ENCODE measurements at places on chromosomes 5 and 9.

DNA sequence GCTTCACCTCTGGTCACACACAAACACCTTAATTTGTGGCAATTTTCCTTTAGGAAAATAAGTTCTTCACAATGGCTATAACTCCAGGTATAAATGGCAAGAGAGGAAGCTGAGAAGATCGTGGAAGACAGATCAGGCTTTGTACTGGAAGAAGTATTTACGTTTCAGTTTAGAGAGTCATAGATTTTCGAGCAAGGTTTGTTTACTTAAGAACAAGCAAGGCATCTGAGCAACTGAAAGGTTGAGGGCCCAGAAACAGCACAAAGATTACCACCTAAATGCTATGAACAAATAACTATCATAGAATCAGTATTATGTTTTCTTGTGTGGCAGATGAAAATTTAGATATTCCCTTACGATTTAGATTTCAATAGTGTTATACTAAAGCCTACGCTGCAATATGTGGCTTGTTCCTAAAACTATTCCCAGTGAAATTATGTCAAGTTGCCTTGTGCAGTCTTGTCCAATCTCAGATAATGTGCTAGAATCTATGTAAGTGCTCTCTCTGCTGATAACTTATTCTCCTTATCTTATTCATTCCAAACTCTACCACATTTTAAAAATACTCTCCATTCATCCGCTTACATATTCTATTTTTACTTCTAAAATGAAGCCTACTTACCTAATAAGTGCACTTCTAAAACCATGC, 6.7 kb downstream of the SLCO4C1 start:
- no peak for DNase-seq

DNA sequence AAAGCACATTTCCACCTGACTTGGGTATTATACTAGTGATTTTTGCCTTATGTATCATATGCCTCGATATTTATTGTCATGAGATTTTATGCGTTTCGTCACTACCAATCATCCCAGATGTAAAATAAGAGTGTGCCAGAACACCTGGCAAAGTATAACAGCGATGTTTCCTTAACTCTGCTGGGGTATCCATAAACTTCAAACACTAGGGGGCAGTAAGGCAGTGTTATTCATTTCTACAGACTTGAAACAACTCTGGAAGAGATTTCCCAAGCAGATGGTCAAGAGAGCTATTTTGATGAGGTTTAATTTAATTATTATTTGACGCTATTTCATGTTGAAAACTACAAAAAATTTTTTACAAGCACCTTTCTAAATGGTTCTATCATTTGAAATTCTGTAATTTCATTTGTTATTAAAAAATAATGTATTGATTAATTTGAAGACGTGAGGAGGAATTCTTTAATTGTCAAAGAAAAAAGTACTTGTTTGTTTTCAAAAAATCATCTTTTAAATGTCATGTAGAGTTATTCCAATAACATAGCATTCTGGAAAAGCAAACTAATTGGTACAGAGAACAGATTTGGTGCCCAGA, 388.5 kb upstream of the CTNND2 start:
- DNase-seq: no peak

DNA sequence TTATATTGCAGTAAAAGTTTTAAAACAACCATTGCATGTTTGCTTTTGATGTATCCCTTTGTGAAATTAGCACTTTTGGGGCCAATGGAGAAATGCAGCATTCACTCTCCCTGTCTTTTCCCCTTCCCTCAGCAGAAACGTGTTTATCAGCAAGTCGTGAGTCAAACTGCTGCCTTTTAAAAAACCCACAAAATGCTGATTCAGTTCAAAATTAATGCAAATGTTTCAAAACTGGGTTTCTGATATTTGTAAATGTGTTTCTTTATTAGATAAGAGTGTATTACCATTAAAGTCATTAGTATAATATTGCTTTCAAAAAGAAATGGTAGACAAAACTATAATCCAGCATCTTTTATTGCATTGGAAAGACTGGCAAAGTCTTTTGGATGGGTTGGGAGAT, 47.3 kb downstream of the RAD23B start:
- no peak for DNase-seq

DNA sequence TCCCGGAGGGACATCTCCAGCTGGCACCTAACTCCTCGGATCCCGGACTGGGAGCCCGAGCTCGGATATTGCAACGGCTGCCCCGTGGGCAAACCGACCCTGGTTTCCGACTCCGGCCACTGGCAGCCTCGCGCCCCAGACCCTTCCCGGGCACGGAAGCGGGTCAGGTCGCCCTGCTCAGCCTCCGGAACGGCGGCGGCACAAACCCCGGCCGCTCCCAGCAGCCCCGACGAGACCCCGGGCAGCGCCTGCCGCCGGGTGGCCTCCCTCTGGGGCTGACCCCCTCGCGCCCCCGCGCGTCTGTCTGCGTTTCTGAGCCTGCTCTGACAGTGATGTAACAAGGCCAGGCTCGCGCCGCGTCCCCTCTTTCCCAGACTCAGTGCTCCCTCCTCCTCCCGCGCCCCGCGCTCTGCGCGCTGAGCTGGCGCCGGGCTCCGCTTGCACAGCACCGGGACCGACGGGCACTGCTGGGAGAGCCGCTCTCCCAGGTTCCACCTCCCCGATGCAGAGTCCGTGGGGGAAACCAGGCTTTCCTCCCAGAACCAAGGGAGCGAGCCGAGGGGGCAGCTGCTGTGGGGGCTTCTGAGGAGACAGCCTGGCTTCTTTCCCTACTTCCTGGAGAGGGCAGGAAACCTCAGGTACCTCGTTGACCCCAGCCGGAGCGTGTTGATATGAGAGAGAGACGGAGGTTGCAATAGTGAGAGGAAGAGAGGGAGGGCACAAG, at the start of gene TMEM215:
Gene TMEM215, plus strand, starts transcription at position 373 of the 724 bp plus-strand sequence. CDS start 644 bp downstream, outside the sequence.
- no peak for DNase-seq

DNA sequence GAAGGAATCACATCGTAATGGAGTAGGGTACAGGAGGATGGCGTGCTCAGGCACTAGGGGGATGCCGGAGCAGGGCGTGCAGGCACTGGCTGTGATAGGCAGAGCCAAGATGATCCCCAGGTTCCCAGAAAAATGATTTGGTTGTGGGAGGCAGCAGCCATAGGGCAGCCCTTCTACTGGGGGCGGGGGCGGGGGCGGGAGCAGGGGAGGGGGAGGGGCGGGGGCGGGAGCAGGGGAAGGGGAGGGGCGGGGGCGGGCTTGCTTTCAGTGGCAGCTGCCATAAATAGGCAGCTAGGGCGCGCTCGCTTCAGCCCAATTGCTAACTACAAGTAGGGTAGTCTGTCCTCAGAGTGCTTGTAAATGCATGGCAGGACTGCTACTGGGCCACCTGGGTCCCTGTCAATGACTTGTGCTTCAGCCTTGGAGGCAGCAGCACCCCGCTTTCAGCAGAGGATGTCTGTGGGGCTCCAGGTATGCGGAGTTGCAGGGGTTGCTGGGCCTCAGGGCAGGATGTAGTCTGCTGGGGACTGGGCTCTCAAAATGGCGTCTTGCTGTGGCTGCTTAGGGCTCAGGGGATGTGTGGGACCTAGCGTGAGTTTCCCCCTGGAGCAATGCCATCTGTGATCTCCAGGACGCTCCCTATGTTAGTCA, 354.3 kb downstream of the RAB3C start:
- no peak for DNase-seq

GRCh38 chr5:10192309-10192708, 57.4 kb downstream of the ATPSCKMT start:
- no peak for DNase-seq

DNA sequence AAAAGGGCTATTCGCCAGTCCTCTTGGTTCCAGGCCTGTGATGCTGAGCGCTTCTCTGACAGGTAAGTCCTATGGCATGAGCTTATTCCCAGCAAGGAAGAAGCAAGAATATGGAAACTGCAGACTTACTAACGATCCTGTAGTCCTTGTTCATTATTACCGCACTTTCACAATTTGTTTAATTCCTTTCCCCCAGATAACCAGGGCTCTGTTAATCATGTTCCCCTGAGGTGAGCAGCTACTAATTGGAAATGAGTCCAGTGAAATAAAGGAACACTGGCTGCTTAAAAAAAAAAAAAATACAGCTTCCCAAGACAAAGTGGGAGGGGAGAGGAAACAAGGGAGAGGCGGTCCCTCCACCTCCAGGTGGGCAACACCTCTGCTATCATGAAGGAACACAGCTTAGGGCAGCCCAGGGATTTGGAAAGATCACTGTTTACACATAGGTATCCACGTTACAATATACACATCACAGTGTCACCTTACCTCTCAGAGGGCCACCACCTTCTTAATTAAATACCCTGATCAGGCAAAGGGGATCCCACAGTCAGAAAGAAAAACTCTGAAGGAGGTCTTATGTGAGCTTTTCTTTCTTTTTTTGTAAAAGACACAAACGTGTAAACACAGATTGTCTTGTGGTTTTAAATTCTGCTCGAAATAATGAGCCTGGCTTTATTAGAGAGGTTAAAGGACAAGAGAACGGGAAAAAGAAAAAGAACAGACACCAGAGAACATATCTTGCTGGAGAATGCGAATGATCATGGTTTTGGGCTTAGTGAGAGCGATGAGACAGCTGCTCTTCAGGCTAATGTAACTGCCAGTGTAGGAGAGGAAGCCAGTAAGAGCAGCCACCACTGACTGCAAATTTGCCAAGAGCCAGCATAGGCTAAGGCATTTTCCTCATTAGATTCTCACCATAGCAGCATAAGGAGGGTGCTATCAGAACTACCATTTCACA, 258.6 kb downstream of the CRB2 start:
- DNase-seq: no peak

DNA sequence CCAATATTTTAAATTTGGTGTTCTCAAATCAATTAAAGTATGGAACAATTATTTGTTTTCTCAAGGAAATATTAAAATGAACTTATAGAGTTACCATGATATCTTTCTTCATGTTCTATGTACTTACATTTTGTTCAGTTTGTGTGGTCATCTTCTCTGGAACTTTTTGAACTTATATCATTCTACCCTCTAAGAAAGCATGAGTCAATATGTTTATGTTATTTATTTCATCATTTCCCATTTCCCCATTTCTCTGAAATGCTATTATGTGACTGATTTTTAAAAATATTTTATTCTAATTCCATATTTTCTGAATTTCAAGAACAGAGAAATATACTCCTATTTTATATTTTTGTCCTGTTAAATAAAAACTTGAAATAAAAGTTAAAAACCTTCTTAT, 123.5 kb upstream of the ACOT12 start:
- no peak for DNase-seq

- no peak for DNase-seq
Observed at GRCh38 chr5:78615697-78616096, 32.9 kb downstream of the LHFPL2 start.

DNA sequence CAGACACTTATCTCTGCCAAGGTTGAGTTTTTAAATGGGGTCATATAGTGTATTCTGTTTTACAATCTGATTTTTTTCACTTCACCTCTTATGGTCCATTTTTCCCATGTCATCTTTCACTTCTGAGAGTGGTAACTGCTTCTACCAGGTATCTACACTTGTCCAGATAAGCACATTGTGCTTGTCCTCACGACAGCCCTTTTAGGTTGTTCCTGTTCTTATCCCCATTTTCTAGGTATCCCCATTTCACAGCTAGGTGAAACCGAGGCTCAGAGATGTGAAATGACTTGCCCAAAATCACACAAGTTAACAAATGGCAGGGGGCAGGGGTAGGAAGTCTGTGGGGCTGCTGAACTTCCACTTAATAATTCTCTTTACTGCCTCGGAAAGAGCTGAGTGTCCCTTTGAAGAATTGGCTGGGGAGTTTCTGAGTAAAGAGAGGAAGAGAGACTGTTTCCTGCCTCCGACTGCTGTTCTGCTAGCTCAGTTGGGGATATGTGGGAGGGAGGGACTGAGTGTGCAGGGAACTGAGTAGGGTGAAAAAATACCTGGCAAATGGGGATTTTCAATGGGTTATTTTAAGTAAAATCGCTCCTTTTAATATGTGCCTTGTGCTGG, 255.4 kb downstream of the GRIA1 start:
- DNase-seq: no peak

DNA sequence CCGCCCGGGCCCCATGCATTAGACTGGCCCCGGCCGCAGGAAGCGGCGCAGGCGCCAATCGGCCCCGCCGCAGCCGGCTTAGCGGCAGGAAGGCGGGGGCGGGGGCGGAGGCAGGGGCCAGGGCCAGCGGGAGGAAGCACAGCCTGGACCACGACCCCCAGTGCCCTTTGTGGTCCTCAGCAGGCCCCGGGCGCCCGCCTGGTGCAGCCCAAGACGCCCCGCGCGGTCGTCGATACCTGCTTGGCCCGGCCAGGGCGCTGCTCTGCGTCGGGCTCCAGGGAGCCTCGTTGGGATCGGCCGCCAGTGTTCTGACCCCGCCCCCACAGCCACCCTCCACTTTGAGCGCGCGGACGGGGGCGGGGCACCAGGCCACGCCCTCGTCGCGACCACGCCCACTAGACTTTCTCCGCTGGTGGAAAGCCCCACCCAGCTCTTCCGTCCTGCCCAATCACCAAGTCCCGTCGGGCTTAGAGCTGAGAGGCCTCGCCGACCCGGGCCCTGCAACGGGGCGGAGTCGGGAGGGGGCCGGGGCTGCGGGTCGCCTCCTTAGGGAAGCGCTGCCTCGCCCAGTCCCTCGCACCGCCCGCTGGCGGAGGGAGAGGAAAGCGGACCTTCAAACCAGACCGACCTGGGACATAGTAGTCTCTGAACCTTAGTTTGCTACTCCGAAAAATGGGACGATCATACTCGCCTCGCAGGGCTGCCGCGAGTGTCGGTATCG, at the start of gene PDLIM7:
Gene PDLIM7, minus strand, starts transcription at position 313 of the 721 bp plus-strand sequence. CDS start 1,092 bp downstream, outside the sequence.
- peak; percentile 93 for DNase-seq

DNA sequence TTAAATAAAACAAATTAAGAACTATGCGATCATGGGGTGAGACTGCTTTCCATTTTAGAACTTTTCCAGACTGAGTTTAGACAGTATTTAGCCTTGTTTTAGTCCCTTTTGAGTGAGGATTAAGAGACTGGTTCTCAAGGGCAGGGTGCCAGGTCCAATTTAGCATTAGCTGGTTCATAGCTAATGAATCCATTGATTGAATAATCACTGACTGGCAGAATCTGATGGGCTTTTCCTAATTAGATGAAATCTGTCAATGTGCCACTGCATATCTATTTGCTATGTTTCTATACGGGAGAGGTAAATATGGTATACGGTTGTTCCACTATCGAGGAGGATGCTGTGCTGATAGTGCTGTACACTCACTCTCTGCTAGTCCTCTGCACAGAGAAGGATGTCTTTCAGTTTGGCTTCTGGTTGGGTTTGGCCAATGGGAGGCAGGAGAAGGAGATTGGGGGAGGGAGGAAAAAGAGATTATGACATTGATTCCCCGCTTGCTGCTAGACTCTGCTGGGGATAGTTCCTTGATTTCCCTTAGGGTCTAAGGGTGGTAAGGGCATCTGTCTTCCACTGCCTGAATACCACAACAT, 496.6 kb downstream of the CTNND2 start:
- no peak for DNase-seq

DNA sequence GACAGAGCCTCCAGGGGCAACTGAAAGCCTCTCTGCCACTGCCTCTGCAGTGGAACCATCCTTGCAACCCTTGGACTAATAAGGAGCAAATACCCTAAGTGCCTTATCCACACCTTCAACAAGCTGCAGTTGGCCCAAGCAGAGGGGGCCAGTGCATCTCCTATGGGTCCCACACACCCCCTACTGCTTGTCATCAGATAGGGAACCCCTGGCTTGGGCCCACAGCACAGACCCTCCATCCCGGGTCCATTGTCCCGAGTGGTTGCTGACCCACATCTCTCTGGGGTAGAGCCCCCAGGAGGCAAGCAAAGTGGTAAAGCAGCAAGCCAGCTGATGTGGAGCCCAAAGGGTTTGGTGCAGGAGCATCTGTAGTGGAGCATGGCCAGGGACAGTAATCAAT, 119.5 kb downstream of the PJA2 start:
- DNase-seq: no peak

Data from activated naive CD4-positive, alpha-beta T cell treated with Interleukin-2 at 50 U/mL for 16 hours (primary cell).